ENCODE measurements at places on chromosomes 7 and 10.

- no peak for DNase-seq
These were observed 56.3 kb downstream of the MTERF1 start for GRCh38 chr7:91824201-91824600.

GRCh38 chr7:123271856-123272255 lies 72.1 kb upstream of the SLC13A1 start:
- no peak for DNase-seq

DNA sequence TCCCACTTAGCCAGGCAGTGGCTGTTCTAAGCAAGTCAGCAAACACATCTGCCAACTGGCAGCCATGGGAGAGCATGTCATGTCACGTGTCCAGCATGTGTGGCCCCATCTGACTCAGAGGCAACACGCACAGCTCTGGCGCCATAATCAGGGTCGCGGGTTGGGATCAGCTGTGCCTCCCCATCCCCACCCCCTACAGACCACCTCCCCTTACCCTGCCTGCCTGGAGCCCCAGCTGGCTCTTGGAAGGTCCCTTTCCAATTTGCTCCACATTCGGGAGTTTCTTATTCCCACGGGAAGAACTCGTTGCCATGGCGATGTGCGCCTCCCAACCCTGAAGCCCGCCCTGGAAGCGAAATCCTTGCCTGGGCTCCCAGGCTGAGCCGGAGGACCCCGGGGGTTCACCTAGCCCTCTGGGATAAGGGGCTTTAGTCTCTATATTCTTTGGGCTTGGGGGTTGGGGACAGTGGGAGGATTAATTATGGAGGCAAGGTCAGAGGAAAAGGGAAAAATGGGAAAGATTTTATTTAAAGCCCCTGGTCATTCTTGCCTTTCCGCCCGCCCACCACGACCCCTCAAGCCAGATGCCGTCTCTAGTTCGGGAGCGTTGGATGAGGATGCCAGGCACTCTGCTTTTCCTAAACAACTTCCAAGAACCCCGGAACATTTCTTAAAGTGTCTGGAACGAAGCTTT lies 283.7 kb downstream of the ZEB1 start:
- DNase-seq: peak; percentile 94

- DNase-seq: peak; percentile 84
These were observed 56.2 kb upstream of the GDF10 start for GRCh38 chr10:47243791-47244190.

DNA sequence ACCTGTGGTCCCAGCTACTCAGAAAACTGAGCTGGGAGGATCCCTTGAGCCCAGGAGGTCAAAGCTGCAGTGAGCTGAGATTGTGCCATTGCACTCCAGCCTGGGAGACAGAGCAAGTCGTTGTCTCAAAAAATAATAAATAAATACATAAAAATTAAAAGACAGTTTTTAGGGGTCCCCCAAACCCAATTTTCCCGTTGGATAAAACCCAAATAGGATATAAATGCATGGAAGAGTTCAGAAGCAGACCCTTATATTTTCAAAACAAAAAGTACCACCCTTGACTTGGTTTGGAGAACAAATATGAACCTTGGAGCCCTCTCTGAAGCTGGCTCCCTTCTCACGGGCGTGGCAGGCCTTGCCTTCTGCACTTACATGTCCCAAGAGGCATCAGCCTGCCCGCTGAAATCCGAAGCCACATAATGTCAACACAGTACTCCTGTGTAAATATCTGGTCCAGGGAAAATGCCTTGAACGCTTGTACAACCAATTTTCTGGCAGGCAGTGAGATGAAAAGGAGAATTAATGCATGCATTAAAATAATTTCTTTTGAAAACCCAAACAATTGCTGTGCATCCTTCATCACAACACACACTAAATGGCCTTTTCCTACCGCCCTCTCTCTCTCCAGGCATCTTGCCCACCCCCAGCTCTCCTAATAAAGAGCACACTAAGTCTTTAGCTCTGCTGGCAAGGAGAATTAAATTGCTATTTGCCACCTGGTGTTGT lies 46.4 kb upstream of the PARD3 start:
- DNase-seq: peak; percentile 68

- DNase-seq: no peak
These were observed 73.1 kb downstream of the LANCL2 start for GRCh38 chr7:55438085-55438756.

DNA sequence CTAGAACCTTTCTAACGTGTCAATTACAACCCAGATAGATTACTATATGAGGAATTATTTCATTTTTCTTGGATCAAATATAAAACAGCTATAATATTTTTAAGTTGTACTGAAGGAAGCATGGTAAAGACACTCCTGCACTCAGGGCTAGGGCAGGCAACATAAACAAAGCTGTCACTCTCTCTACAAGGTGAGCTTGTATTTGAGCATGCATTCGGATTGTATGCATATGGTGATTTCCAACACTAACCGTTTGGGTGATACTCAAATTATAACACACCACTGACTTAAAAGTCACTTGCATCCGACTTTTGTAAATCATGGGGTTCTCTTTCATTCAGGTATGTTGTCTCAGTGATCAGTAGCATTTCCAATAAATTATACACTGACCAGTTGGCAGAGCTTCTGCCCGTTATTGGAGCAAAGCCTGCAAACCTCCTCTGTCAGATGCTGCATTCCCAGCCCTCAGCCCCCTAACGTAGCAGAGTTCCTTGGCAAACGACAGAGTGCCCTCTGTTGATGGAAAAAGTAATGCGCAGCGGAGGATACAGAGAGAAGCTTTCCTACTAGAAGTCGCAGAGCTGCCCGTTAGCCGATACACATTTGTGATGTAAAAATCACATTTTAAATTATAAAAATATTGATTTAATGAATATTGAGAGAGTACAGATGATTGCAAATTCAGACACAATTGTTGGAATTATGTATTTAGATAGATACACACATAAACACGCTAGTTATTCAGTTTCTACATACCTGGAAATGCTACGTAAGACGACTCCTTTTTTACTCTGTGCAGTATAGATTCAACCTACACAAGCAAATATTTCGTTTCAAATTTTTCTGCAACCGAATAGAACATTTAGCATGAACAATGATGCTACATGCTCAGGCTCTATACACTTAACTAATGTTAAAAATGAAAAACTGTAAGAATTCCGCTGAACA lies 173.9 kb upstream of the SP4 start:
- peak; percentile 1 for DNase-seq

DNA sequence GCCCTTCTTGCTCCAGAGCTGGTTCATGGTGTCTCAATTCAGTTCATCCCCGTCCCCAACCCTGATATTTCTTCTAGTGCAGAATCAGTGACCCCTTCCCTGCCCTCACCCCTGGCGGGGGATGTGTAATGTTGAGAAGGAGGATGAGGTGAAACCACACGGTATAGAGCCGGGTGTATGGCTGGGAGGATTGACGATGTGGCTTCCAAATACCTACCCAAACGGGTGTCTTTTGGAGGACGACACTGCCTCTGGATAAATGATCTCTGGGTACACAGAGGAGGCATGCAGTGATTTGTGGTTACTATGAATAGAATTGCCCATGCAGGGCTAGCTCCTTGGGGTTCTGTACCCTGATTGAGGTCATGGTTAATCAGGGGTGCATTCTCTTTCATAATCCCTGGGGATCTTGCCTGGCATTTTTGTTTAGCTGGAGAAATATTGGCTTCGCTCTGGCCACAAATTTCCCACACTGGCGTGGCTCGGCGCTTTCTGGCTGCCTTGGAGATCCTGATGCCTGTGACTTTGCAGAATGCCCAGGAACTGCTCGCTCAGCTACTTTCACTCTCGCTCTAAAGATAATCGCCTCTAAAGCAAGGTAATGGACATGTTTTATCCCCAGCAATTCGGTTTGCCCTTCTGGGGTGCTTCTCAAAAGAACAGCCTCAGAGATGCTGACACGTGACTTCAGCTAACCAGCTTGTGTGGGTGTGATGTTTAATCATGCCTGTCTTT lies 89.2 kb downstream of the RBM20 start:
- DNase-seq: no peak

DNA sequence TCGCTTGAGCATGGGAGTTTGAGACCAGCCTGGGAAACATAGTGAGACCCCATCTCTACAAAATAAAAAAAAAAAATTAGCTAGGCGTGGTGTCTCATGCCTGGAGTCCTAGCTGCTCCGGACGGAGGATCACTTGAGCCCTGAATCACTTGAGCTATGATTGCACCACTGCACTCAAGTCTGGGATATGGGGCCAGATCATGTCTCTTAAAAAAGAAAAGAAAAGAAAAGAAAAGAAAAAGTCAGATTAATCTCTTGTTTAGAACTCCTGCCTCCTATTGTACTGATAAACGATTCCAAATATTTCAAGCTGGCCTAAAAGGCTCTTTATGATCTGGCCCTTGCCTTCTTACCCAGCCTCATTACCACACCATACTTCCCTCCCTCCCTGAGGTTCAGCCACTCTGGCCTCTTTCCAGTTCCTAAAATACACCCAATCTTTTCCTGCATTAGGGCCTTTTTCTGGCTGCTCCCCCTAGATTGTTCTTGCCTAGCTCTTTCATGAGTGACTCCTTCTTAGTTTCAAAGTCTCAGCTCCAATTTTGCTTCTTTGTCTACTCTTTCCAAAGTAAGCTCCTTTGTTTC lies 41.7 kb downstream of the VCL start:
- DNase-seq: peak; percentile 89

DNA sequence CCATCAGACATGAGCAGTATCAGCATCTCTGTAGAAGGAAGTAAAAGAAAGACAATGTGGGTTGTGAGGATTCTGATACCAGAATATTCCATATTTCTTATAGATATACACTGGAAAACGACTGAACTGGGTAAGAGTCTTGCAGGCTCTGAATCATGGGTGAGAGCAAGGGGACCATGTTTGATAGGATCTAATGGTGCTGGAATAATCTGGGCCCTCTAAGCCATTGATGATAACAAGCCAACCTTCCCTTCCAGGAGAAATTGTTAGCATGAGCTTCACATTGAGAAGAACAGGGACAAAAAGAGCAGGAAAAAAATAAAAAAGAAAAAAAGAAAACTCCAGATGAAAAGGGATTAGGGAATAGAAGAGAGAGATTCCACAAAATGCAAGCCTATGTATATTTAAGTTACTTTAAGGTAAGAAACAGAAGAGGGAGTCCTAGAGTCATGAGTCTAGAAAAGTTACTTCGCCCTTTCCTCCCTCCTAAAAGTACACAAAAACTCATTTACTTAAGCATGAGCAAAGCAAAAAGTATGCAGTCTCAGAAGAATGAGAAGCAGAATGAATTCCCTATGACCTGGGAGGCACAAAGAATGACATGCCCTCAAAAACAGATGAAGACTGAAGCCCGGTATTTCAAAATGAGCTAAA lies 181.9 kb downstream of the TMEM26 start:
- DNase-seq: peak; percentile 49

DNA sequence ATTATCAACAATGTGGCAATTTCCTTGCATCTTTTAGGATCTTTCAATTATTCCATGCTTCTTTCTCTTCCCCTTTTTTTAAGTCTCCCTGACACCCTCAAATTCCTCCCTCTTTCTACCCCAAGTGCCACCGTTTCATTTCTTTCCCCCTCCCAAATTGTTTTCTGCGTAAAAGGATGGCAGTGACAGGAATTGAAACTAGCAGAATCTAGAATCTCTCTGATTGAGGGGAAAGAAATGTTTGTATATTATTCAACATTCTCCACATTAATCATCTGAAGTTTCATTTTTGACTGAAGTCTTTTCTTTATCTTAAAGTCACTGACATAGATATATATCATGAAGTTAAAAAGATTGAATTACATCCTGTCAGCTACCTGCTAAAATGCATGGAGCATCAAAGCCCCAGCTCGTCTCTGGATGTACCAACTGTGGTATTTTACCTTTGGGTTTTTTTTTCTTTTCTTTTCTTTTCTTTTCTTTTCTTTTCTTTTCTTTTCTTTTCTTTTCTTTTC lies 633.5 kb downstream of the SORCS3 start:
- no peak for DNase-seq

DNA sequence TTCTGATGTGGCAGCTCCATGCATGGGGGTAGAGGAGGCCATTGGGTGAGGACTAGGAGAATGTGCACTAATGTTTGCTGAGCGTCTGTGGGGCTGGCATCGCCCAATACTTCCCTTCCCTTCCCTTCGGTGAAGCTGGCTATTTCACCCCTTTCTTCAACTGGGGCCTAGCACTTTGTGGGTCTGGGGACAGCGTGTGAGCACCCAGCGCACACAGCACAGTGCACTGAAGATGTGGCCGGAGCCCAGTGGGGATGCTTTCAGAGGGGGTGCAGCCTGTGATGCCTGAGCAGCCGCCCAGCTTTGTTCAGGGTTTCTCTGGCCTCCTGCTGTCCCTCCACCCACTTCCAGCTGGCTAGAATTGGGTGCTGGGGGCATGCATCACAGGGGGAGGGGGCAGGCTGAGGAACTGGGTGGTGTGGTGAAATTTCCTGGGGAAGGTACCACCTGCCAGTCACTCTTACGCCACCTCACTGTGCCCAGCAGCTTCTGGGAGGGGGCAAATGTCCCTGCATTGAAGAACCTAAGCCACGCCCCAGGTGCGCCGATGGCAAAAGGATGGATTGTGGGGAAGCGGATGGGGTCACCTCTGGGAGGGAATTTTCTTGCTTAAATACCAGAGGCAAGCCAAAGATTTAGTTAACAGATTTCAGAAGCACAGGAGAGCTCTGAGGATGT lies 45.5 kb downstream of the CLEC2L start:
- peak; percentile 87 for DNase-seq

GRCh38 chr10:29828440-29828894 lies 193.7 kb upstream of the SVIL start:
- no peak for DNase-seq

DNA sequence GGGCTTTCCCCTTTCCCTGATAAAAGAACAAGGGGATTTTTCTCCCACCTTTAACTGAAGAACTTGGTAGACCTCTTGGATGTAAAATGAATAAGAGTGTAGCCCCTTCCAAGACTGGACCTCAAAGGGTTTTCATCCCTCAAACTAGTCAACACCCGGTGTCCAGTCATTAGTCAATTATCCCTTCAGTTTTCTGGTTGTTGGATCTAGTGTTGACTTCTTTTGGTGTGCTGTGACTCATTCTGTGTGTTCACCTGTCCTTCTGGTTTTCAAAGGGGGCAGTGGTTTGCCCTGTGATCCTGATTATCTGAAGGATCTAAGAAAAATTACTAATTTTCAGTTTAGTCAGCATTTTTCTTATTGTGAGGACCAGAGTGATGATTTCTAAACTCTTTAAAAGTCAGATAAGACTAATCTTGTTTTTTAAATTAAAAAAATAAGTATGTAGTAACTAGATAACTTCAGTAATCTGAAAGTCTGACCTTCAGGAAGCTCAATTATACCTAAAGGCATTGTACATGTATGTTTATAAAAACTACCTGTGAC lies 583.5 kb downstream of the CNTNAP2 start:
- no peak for DNase-seq

DNA sequence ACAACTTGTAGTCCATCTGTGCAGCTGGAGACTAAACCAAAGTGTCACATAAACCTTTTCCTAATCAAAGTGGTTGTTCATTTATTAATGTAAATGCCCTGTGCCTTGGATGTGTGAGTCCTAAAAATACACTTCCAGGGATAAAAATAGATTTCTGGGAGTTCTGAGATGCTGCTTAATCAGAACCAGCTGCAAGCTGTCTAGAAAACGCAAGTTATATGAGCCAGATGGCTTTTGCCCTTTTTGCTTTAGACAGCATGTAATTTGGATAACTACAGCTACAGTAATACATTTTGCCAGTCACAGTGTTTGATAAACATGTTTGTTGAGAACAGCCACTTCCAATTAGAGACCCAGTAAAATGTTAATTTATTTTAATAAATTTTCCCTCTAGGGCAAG lies 185.1 kb upstream of the PRPS1L1 start:
- DNase-seq: no peak
